ENCODE measurements at places on chromosomes 3 and 15.

DNA sequence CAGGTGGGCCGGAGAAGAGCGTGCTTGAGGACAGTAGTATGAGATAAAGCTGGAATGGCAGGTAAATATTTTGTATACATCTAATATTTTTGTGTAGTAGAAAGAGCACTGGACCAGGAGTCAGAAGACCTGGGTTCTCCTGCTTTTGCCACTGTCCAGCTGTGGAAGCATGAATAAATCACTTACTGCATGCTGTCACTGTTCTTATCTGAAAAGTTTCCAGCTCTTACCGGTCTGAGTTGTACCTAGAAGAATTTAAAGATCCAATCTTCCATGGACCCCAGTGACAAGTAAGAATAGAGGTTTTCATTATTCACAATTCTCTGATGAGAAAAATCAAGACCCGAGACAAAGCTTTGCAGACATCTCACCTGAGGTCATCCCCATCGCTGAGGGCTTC is 5.9 kb downstream of the XPC start:
- no peaks in the 10 kb centered on the region for H3K27me3 ChIP-seq
- no peak overlapping the region for H3K4me3 ChIP-seq
- no peak overlapping the region for H3K27ac ChIP-seq
- H3K36me3 ChIP-seq: peaks cover 53% of the 10 kb centered on the region
- H3K4me1 ChIP-seq: peaks cover 39% of the 10 kb centered on the region

- DNase-seq: no peak
- no peaks in the 10 kb centered on the region for H3K27me3 ChIP-seq
- H3K36me3 ChIP-seq: peaks cover 4% of the 10 kb centered on the region
- no peaks in the 10 kb centered on the region for H3K4me1 ChIP-seq
These were observed 58.5 kb downstream of the PIK3R4 start for GRCh38 chr3:130688015-130688688.

DNA sequence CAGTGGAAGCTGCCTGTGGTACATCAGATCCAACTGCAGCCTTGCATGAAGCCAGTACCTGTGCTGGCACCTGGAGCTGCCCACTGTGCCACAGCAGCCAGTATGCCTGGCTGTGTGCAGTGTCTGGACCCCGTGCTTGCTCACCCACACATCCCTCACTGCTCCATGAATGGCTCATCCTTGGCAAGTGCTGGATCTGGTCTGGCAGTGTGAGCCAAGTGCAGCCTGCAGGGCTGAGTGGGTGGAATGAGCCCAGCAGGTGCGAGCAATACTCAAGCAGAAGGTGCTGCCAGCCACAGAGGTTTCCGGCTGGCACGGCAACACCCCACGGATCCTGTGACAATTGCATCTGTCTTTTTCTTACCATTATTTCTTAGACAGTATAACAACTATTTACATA is 488.2 kb upstream of the ROBO2 start:
- DNase-seq: no peak
- H3K27ac ChIP-seq: no peak overlapping the region
- no peaks in the 10 kb centered on the region for H3K4me1 ChIP-seq
- H3K4me3 ChIP-seq: no peak overlapping the region
- no peaks in the 10 kb centered on the region for H3K27me3 ChIP-seq

- H3K27me3 ChIP-seq: no peaks in the 10 kb centered on the region
- peaks cover 18% of the 10 kb centered on the region for H3K36me3 ChIP-seq
- peaks cover 65% of the 10 kb centered on the region for H3K4me1 ChIP-seq
- DNase-seq: no peak
- H3K4me3 ChIP-seq: no peak overlapping the region
These were observed 4.3 kb downstream of the CSRNP1 start for GRCh38 chr3:39149059-39149455.

All from CD8-positive, alpha-beta memory T cell (primary cell).